ENCODE measurements at places on chromosomes 11 and 22. TPM values are rescaled to one million over a fixed set of nuclear protein-coding genes. Genes with fewer than 3 reads are reported as not detected.

Gene OR52E8
- total RNA-seq = not detected

Gene HMOX1
- 41.1 TPM for total RNA-seq

Gene RBMXL2
- total RNA-seq = not detected

Gene OR2D2
- not detected for total RNA-seq

Gene CNGA4
- total RNA-seq = 0.26 TPM

Gene SLC37A2
- 7.8 TPM for total RNA-seq

Gene UBTFL1
- not detected for total RNA-seq

Gene DTX4
- total RNA-seq = 63.6 TPM

Gene TBX10
- 0.14 TPM for total RNA-seq

Gene TTLL8
- not detected for total RNA-seq

Gene NXPE2
- not detected for total RNA-seq

Gene OVOL1
- 3.5 TPM for total RNA-seq

Gene ZP1
- 0.17 TPM for total RNA-seq

Gene CTSF
- total RNA-seq = 87.4 TPM

Gene GTSE1
- 1.3 TPM for total RNA-seq

Gene OR8B8
- not detected for total RNA-seq

Gene SLC6A5
- total RNA-seq = not detected

Gene ANKRD49
- total RNA-seq = 14.5 TPM

Gene SUSD2
- 2.0 TPM for total RNA-seq

Gene UCP3
- total RNA-seq = 2.0 TPM

Gene B3GAT1
- total RNA-seq = 0.20 TPM

Gene KCNJ5
- 1.6 TPM for total RNA-seq

Gene OR56A1
- 0.03 TPM for total RNA-seq

Gene SDF2L1
- total RNA-seq = 61.4 TPM

Gene DUSP8
- 35.6 TPM for total RNA-seq

Gene SLC15A3
- 23.2 TPM for total RNA-seq

Data from mucosa of gallbladder (tissue), 1 donor.